ENCODE measurements at places on chromosomes 3 and 15.

DNA sequence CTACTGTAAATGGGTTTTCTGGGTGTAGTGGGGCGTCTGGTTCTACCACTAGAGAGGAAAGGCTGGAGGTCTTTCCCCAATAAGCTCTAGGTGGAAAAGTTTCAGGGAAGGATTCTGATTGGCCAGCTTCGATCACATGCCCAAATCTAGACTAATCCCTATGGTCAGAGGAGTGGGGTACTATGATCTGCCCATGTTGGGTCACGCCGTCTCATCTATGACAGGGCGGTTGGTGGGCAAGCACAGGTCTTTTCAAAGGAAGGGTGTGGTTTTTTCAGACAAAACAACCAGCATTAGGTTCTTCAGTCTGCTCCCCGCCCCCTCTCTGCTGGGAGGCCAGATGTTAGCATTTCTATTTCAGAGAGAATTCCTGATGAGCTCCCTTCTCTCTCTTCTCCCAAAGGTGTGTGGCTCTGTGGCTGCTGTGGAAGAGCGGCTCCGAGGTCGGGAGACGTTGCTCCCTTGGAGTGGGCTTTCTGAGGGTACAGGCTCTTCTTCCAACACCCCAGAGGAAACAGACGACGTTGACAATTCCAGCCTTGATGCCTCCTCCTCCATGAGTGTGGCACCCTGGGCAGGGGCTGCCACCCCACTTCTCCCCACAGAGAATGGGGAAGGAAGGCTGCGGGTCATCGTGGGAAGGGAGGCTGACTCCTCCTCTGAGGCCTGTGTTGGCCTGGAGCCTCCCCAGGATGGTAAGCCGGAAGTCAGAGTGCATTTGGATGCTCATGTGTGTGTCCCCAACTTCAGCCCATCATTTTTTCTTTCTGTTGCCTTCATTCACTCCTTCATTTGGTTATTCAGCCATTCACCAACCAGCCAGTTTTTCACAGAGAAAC is 9.7 kb upstream of the TATDN2 start:
- no peak for DNase-seq

GRCh38 chr3:139695007-139695406 is 17.2 kb upstream of the NMNAT3 start:
- DNase-seq = no peak

GRCh38 chr15:40050788-40051470 is 11.9 kb upstream of the SRP14 start:
- no peak for DNase-seq

DNA sequence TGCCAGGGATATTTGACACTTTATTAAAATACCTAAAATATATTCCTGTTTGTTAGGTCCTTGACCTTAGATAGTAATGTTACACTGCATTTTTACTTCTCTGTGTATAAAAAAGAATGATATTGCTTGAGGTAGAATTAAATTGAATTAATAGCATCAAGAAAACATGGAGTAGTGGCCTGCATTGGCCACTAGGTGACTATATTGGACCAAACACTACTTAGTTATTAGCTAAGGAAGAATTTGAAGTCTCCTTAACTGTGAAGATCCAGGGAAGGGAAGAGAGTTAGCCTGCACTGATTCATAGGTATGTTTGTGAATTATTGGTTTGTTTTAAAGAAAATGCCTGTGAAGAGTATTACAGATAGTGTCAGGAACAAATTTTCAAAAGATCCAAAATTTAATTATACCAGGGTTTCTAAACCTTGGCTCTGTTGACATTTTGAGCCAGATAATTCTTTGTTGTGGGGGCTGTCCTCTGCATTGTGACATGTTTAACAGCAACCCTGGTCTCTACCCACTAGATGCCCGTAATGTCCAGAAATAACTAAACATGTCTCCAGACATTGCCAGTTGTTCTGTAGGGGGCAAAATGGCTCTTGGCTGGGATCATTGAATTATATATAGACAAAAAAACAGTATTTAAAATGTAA is 103.6 kb upstream of the THSD4 start:
- no peak for DNase-seq

Measured in stimulated activated CD4-positive, alpha-beta T cell treated with anti-CD3 and anti-CD28 coated beads, Interleukin-1b, Interleukin-23, amount 100 ng/mL, for 1 hour (primary cell).